ENCODE measurements at places on chromosomes 2 and 18.

DNA sequence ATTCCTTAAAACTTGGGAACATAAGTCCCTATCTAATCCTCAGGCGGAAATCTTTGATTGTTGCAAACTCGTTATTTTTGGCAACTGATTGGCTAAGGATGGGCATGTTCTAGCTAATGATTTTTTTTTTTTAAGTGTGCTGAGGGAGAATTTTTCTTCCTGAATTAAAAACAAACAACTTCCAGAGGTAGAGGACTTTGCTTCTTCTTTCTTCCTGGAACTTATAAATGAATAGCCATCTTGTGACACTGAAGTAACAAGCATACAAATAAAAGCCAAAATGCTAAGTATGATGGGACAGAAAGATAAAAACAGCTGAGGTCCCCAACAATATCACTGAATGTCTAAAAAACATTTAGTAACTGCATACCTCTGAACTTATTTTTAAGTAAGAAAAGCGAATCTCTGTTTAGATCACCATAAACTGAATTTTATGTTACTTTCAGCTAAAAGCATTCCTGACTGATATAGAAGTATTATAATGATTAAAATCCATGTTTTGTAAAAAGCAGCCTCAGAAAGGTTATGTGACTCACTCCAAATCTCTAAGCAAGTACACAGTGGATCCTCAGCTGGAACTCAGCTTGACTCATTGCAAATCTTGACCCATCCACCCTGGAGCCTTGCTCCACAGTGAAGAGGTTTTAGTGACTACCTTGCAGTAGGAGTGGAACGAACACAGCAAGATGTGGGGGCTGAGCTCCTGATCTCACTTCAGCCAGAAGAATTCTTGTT is 344.4 kb downstream of the CLIP4 start:
- DNase-seq = no peak

GRCh38 chr18:36812678-36813077 is 16.1 kb downstream of the TPGS2 start:
- no peak for DNase-seq

DNA sequence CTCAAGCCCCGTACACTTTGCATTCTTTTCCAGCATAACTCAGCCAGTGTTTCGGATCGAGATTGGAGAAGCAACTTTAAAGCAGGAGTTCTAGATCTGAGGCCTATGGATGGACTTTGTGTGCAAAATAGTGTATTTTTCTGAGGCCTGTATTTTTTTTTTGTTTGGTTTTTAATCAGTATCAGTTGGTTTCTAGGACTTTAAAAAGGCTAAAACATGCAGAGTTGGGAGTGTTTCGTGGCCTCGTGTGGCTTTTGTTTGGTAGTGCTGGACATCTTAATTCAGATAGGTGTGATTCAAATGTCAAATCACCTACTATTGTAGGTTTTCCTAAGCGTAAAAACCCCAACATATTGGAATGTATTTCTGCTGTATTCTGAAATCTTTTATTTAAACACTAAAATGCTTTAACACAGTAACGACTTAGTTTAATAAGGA is 282 bp upstream of the PUS10 start:
- peak; percentile 2 for DNase-seq

DNA sequence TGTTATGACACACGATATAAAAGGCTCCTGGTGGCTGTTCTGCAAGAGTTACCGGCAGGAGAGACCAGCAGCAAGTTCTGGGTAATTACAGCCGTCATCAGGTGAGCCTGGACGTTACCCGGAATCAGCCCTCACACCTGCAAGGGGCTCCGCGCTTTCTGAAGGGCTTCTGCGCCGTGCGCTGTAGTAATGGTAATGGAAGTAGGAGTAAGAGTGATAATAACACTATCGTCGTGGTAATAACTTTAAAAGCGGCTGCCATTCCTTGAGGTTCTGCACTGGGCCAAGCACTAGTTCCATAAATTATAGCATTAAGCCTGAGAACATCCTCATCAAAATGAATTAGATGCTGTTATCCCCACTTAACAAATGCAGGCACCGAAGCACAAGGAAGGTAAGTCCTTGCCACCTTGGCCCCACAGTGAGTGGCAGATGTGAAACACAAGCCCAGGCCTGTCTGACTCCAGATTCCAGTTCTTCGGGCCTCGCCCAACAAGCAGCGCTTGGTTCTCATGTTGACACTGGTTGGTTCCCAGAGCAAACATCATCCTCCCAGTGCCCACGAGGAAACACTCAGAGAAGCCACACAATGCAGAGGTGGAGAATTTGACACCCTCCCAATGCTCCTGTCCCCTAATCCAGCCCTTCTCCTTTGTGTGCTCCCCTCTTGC is 205.2 kb downstream of the EIPR1 start:
- no peak for DNase-seq

DNA sequence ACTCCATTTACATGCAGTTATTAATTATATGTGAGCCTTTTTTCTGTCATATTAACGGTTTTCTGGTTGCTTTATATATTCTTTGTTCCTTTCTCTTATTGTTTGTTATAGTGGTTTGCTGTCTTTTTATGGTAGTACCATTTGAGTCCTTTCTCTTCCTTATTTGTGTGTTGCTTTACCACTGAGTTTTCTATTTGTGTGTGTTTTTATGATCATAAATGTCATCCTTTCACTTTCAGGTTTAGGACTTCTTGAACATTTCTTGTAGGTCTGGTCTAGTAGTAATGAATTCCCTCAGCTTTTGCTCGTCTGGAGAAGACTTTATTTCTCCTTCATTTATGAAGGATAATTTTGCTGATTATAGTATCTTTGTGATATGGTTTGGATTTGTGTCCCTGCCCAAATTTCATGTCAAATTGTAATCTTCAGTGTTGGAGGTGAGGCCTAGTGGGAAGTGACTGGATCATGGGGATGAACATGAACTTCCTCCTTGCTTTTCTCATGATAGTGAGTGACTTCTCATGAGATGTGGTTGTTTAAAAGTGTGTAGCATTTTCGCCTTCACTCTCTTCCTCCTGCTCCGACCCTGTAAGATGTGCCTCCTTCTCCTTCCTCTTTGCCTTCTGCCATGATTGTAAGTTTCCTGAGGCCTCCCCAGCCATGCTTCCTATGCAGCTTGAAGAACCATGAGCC is 11.5 kb downstream of the GCC2 start:
- no peak for DNase-seq

DNA sequence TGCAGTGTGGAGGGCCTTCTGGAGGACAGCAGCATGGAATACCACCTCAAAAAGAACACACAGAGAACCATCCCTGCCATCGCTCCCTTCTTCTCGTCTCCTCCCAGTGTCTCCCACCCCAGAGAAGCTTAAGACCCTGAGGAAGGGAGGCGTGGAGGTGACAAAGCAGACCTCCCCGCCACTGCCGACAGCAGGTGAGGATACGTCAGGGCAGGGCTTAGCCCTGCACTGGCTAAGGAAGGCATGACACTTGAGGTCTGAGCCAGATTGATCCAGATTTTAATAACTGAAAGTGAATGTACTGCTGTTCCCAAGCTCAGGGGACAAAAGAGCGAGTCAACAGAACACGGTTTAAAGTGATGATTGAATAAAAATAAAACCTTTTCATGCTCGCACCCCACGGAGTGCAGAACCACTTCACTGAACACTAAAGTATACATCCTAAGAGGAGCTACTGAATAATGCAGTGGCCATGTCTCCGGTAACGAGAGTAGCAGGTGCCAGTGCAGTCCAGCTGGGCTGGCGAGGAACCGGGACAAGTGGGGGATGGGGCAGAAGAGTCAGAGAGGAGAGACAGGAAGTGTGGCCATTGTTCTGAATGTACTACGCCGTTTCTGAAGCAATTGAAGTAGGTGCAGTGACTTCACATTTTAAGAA is 391.0 kb downstream of the CDH2 start:
- no peak for DNase-seq

DNA sequence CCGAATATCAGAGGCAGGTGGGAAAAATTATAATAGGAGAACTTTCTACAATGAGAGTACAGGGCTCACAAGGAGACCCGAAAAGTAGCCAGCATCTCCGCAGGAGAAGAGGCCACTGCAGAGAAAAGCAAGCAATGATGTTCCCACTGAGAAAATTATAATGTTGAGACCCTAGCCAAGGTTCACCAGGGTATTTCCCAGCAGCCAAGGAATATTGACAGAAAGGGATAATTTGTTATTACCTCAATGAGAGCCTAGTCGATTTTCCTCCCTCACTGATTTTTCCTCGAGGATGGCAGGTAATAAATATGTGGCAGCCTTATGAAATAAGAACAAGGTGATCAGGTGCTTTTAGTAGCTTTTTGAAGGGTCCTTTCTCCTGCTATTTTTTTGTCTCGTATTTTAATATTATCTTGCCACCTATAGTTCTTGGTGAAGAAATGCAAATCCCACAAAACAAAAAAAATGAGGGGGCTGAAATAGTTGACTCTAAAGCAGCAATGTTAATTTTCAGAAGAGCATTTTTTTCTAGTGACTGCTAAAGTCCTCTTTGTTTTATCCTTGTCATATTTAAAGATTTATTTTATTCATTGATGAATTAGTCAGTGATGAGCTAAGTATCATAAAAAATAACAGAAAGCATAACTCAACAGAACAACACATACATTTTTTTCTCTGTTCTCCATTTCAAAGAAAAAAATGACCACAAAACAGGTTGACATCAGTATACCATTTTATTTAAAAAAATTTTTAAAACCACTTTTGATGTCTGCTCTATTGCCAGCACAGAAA is 215.4 kb downstream of the KCNE4 start:
- no peak for DNase-seq

DNA sequence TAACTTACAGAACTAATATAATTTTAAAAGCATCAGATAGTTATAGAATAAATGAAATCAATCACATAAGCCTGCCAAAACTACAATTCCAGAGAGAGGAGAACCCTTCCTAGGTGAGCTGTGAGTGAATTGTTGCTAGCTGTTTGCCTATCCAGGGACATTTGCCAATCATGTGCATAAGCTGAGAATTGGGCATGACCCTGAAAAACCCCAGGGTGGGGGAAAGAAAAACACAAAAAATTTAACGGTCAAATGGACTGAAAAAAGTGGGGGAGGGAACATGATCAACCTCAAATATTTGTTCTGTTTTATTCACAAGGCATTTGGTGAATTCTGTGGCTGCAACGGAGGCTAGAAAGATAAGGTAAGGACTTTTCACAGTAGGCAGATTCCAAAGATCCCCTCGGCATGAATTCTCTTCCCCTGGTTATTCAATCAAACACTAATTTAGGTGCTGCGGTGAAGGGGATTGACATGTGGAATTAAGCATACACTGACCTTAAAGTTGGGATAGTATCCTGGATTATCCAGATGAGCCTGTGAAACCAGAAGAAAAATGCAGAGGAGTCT is 203.9 kb upstream of the RGPD4 start:
- DNase-seq = no peak

DNA sequence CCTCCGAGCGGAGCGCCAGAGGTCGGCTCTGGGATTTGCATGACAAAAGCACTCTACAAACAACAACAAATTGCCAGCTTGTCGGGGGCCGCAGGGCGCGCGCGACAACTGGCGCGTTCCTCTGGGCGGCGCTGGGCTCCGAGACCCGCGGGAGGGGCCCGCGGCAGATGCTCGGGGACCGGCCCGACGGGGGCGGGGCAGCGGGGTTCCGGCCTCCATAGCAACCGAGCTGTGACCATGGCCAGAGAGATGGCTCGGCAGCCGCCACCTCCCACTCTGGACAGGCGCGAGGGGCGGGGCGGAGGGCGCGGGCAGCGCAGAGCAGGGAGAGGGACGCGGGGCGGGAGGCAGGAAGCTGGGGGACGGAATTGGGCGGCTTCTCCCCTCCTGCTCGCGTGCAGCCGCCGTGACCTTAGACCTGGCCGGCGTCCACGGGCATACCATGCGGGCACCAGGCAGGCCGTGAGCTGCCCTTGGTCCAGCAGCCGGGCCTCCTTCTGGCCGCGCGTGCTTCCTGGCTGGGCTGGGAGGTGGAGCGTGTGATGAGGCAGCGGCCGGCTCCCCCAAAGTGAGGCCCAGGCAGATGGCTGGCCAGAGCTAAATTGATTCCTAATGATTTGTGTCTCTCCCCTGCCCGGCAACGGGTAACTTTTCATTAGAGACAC is 171.5 kb downstream of the CELF4 start:
- DNase-seq = no peak

Measured in naive thymus-derived CD8-positive, alpha-beta T cell (primary cell).